ENCODE measurements at places on chromosomes 2 and 18.
A peak's percentile ranks its signal among the peaks of the same experiment; 100 is the strongest.

GRCh38 chr18:66874375-66874774, 270.5 kb upstream of the CDH19 start:
- DNase-seq = no peak

- no peak for DNase-seq
These were observed 167.7 kb downstream of the TDRD15 start for GRCh38 chr2:21291426-21291825.

- DNase-seq = no peak
These were observed 103.2 kb upstream of the WDR75 start for GRCh38 chr2:189338115-189338514.

GRCh38 chr2:182077448-182078142, 91.9 kb downstream of the PPP1R1C start:
- DNase-seq = no peak

- DNase-seq = no peak
These were observed 60.8 kb upstream of the DNMT3A start for GRCh38 chr2:25402477-25402876.

DNA sequence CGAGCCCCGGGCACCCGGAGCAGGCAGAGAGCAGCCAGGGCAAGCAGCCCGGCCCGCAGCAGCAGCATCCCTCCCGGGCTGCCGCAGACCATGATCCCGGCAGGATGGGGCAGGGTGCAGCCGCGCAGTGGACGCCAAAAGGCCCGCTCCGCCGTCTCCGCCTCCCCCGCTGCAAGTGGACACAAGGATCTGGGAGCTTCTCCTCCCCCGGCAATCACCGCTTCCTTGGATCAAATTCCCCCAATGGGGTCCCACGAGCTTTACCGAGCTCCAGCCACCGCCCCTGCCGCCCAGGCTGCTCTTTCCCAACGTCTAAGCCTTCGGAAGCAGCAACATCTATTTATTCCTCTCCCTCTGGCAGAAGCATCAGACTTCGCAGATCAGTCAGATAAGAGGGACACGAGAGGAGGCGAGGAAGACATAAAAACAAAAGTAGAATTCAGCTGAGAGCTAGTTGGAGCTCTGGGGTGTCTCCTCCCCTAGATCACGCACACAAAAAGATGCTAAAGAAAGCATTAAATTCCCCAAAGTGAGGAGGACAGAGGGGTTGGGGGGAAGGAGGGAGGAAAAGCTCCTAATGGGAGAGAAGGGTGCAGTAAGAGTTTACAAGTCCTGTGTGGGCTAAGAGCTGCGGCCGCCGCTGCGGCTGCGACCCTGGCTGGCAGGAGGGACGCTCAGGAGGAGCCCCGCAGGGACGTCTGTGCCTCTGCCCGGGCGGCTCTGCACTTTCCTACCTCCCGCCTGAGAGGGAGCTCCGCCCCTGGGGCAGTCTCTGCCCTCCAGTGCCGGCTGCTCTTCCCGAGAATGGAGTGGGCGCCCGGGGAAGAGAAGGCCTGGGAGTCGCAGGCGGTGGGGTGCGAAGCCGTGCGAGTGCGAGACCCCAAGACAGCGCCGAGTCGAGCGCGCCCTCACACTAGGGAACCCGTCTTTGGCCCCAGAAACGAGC, at the start of gene FRZB:
TSS of gene FRZB (minus strand) at position 177 of the 946 bp plus-strand sequence. CDS start at position 92, 85 bp downstream.
- DNase-seq = no peak

DNA sequence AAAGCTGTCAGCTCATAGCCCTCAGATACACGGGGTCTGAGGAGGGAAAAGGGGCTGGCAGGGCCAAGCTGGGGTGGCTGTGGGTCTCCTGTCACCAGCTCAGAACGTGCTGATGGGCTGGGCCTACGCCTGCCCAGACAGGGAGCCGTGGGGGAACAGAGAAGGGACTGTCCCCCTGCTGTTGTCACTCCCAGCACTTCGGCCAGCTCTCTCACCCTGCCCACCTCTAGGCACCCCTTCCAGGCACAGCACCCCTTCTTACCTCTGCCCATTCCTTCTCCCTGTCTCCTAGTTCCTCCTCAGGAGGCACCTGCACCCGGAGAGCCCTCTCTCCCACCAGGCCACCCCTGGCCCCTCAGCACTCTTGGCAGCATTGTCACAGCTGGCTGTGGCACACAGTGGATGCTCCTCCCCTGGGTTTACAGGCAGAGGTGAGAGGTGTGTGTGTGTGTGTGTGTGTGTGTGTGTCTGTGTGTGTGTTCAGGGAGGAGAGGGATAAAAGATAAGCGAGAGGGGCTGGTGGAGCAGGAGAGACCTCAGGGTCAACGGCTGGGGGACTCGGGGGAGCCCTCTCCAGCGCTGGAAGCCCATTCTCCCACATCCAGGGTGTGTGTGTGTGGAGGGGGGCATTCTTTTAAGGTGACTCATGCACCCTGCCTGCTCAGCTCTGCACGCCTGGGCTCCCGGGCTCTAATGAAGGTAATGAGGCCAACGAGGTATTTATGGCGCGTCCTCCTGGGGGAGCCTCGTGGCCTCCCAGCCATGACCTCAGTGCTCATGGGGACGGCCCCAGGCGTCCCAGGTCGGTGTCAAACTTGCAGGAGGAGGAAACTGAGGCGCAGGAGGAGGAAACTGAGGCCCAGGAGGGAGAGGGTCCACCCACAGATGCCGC, 66.1 kb upstream of the SMAD7 start:
- DNase-seq = no peak

GRCh38 chr18:33720133-33720532, 142.1 kb downstream of the ASXL3 start:
- DNase-seq = no peak

GRCh38 chr2:127049927-127050802, 56.8 kb downstream of the BIN1 start:
- DNase-seq = peak; percentile 45

GRCh38 chr2:178630581-178630980, 150.3 kb downstream of the PLEKHA3 start:
- DNase-seq = no peak

DNA sequence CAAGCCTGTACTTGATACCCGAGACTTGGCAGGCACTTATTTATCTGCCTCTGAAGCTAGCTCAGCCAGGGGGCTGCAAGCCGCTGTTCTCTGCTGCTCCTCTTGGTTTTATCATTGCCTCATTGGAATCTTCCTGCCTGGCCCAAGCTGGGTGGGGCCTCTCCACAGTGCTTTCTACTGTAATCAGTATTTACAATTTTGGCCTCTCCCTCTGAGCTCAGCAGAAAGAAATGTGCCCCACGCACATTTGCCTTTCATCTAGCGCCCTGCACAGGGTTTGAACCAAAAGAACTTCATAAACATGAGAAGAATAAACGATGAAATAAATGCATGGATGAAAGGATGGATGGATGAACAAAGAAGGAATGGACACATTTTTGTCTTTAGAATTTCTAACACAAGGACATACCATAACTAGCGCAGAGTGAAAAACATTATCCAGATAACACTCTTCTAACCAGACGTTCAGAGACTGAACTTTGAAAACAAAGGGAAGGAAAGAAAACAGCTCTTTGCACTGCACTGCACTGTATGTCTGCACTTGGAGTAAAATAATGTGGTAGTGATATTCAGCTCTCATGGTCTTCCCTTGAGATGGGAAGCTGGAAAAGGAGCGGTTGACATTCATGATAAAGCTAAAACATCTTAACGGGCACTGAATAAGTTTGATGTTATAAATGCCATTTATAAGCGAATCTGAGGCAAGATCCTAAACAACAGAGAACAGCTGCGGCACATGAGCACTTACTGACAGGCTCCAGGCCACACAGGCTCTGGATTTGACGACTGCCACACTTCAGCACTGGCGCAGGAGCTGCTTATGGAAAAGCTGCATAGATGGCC, 86.8 kb upstream of the SP3 start:
- DNase-seq = no peak

GRCh38 chr2:237238249-237238648, 152.6 kb downstream of the COPS8 start:
- DNase-seq = no peak

DNA sequence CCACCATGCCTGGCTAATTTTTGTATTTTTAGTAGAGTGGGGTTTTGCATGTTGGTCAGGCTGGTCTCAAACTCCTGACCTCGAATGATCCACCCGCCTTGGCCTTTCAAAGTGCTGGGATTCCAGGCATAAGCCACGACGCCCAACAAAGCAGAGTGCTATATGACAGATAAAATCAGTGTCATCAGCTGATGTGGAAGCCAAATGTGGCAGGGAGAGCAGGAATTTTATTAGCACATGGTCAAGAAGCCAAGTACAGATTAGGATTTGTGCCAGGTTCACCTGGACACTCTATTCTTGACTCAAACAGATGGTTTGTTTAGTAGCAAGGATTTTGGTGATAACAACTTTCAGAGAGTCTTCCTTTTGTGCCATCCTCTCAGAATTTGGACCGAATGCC, 62.7 kb downstream of the LCLAT1 start:
- DNase-seq = no peak

GRCh38 chr2:169160926-169161481, 91.6 kb downstream of the DHRS9 start:
- DNase-seq = no peak

DNA sequence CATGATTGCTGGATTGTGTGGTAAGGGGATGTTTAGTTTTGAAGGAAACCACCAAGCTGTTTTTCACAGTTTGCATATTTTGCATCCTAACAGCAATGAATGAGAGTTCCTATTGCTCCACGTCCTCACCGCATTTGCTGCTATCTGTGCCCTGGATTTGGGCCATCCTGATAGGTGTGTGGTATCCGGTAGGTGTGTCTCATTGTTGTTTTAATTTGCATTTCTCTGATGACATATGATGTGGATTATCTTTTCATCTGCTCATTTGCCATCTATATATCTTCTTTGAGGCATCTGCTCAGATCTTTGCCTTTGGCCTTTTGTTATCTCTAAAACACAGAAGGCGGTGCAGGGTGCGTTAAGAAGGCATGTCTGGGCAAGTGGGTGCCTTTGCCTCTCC, 73.3 kb downstream of the LONRF2 start:
- no peak for DNase-seq

- DNase-seq = no peak
These were observed 37.8 kb upstream of the FZD5 start for GRCh38 chr2:207807516-207807915.

GRCh38 chr2:54641988-54642387, 81.5 kb upstream of the EML6 start:
- DNase-seq = no peak

DNA sequence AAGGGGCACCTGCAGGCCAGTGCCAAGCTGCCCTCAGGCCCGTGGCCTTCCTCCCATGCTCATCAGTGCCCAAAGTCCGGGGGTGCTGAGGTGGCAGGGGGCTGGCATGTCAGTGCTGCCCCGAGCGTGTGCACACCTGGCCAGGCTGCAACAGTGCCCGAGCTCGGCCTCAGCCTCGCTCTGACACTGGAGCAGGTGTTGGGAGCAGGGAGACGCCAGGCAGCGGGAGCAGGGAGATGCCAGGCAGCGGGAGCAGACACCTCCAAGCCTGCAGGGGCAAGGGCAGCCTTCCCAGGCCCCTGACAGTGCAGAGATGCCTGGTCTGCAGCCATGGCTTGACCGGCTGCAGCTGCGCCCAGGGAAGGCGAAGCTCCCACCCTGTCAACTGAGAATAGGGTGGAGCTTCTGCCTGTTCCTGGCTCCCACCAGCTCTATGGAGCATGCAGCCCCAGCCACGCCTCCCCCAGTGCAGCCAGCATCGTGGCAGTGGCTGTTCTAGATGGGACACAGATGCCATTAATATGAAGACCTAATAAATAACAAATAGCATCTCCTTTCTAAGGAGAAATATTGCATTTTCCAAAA, 82.4 kb downstream of the DTNB start:
- no peak for DNase-seq

- DNase-seq = no peak
These were observed 2.0 kb downstream of the SFTPB start for GRCh38 chr2:85666016-85666415.

GRCh38 chr2:239768907-239769553, 256.1 kb downstream of the NDUFA10 start:
- no peak for DNase-seq

DNA sequence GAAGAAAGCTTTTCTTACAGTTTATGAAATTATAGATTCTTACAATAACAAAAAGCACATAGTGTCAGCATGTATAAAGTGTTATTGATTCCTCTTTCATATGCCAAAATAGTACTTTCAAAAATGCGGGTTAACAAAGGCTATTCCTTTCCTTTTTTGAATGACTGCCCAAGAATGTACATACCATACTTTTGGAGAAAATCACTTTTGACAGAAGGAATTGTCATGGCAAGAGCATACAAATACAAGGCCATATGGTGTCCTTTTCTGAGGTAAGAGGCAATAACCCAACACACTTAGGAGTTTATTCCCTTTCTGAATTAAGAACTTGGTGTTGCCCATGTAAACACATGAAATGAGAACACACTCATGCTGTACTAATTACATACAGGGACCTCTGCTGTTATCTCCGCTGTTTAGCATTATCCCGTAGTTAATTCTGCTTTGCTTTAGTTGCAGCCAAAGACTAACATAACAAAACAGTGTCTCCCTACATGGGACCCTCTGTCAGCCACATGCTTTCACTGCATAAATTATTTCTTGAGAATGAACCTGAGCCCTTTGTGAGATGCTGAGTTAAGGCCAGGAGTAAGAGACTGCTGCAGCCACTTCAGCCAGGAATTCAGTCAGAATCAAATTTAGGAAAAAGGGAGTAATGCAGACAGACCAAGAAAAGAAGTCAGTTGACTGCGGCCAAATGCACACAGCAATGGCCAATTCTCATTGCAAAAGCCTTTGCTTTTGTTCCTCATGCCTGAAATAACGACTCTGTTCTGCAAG, 67.0 kb downstream of the CDH2 start:
- DNase-seq = no peak

- peak; percentile 10 for DNase-seq
These were observed 63.7 kb downstream of the COPS8 start for GRCh38 chr2:237149425-237149824.

DNA sequence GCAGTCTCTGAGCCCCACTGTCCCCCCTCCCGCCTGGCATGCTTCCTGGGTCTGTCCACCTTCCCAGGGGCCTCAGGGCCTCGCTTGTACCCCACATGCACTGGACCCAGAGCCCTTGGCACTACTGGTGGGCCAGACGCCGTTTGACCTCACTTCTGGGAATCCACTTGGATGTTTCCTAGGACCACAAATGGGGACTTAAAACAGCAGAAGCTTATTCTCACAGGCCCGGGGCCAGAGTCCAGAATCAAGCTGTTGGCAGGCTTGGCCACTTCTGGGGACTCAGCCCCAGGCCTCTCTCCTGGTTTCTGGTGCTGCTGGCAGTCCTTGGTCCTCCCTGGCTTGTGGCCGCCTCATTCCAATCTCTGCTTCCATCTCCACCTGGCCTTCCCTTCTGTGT, 19.6 kb downstream of the ANO7 start:
- DNase-seq = no peak

DNA sequence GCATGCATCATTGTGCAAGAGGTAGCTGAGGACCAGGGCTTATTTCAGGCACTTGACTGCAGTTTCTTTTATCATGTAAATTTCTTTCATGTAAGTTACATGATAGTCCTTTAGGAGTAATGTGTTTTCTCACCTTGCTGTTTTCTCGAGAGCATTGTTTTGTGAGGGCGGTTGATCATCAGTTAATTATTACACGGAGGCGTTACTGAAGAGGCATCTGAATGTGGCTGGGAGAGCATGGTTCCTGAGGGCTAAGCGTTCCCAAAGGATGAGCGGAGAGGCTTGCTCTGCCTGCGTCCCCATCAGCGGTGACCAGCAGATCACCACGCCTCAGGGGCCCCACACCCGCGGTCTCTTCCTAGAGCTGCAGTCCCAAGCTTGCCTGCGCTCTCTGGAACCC, 156.1 kb upstream of the NFATC1 start:
- no peak for DNase-seq

GRCh38 chr18:12839526-12840196, 44.4 kb downstream of the PTPN2 start:
- DNase-seq = peak; percentile 14

GRCh38 chr2:60976875-60977561, 40.5 kb upstream of the PEX13 start:
- no peak for DNase-seq
